Stimulated activated CD8-positive, alpha-beta memory T cell treated with anti-CD3 and anti-CD28 coated beads, Interleukin-4, amount 100 ng/mL, for 4 hours (primary cell): ENCODE measurements at places on chromosomes 13 and 19.

- no peak for DNase-seq
Observed at GRCh38 chr19:28498404-28498976, 714.5 kb downstream of the UQCRFS1 start.

DNA sequence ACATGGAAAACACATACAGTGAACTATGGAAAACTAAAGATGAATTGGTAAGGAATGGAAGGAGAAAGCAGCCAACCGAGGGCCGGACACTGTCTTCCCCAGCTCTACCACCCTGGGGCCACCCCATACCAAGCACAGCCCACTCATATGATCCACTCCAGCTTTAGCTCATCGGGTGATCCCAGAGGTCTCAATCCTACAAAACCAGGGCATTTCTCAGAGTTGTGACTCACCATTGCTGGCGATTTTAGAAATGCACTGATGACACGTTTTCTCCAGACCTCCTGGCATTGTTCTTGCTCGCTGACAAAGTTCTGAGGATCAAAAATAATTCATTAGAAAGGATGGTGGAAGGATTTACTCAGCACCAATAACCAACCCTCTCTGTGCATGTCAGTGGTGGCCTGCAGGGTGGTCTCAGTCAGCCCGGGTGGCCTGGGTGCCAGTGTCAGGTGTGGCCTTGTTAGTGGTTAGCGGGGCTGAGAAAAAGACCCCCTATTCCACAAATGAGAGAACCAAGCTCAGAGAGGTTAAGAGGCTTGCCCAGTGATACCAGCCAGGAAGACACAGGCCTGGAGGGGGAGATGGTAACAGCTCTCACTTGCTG, 6.6 kb downstream of the TMEM272 start:
- no peak for DNase-seq

DNA sequence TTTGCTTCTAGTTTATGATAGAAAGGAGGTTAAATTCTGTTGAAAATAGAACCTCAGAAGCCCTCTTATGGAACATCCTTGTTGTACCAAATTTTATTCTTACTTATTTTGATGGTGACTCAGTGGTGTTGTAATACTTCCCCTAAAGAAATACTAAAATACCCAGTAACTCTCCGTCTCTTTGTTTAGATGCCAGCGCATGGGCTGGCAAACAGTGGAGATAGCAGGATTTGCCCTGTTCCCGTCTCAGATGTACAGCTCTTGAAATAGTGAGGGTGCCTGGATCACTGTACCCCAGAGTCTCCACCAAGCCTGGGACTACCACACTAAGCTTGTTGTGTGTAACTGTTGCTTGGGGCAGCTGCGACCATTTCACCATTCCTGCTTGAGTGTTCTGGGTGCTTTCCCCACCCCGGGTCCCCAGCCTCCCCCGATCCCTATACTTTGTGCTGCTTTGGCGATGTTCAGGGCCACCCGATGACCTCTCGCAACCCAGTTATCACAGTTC, 67.0 kb upstream of the TEX29 start:
- DNase-seq = no peak

- DNase-seq = no peak
Observed at GRCh38 chr13:65725006-65725405, 1505.1 kb downstream of the PCDH9 start.

DNA sequence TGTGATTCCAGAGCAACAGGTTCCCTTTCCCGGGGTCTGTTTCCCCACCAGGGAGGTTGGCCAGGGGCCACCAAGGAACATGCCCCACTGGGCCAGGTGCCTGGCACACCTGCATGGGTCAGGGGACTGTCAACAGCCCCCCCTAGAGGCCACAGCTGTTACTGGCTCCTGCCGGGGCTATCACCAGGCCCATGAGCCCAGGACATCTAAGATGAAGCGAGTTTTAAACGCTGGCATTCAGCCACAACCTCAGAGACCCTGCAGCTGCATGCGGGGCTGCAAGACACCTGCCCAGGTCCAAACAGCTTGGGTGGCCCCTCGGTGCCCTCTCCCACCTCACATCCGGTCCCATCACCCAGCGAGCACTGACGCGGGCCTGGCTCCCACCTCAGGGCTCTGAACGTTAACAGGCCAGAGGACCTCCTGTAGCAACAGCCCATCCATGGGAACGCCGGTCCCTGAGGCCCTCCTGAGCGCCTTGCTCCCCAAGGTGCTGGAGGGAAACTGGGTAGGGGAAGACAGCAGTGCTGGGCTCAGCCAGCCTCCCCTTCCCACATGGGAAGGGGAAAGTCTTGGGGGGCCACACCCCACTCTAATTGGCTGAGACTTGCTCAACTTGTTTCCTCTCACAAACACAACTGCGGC, 12.0 kb downstream of the KHSRP start:
- no peak for DNase-seq
